ENCODE measurements at places on chromosomes 3 and 15.
A peak's percentile ranks its signal among the peaks of the same experiment; 100 is the strongest.

DNA sequence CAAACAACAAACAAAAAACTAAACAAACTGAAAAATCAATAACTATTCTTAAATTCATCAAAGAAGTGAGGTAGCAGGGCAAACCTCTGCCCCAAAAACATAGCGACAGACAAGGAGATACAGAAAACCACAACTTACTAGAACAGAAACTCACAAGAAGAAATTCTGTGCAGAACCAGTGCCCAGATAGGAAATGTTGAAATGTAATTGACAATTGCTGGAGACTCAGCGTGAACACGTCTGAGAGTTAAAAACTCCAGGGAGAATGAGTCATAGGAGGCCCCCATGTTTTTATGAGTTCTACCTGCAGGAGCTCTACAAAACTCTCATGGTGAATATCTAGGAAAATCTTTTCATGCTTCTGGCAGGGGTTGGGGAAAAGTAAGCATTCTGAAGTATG lies 95.5 kb upstream of the SETMAR start:
- DNase-seq = no peak

GRCh38 chr15:69384626-69385598 lies 29.2 kb upstream of the KIF23 start:
- no peak for DNase-seq

- DNase-seq = peak; percentile 78
These were observed 120.0 kb upstream of the GADL1 start for GRCh38 chr3:31014317-31015040.

DNA sequence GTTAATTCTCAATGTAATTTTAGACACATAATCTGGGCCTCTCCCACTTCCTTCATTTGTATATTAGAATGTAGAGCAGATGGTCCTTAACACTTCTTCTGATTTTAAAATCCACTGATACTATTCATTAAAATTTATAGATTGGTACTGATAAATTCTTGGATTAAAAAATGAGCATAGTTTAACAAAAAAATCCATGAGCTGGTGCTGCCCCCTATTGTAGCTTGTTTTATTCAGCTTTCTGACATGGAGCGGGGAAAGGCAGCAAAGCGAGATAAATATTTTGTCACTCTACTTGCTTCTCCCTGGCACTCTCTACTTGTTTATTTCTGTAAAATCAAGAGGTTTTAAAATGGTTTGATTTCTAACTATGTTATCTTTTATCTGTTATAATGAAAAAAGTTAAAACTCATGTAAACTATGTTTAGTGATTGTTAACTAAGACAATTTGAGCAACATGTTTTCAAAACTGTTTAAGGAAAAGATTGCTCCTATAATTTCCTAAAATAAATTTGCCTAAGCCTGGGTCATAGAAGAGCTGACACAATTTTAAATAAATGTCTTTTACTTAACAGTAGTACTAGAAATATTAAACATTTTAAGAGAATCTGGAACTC lies 26.5 kb upstream of the PLOD2 start:
- peak; percentile 62 for DNase-seq

- peak; percentile 22 for DNase-seq
These were observed at the start of gene LRRN1 for GRCh38 chr3:3799173-3800079. LRRN1 (plus strand) TSS chr3:3799431; CDS start chr3:3844642, 45,211 bp downstream.

GRCh38 chr3:59374091-59374817 lies 324.4 kb upstream of the CFAP20DC start:
- DNase-seq = peak; percentile 26

DNA sequence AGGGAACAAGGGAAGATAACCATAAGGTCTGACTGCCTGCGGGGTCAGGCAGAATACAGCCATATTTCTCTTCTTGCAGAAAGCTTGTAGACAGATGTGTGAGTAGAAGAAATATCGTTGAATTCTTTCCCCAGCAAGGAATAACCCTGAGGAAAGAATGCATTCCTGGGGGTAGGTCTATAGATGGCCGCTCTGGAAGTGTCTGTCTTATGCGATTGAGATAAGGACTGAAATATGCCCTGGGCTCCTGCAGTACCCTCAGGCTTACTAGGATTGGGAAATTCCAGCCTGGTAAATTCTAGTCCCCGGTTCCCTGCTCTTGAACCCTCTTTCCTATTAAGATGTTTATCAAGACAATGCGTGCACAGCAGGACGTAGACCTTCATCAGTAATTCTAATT lies 15.8 kb upstream of the SST start:
- DNase-seq = no peak

GRCh38 chr3:101854608-101855304 lies 5.4 kb downstream of the NFKBIZ start:
- no peak for DNase-seq

GRCh38 chr3:12158387-12159226 lies at the start of gene TIMP4:
TIMP4 (minus strand) TSS chr3:12158912; CDS start chr3:12158840, 72 bp downstream.
- peak; percentile 68 for DNase-seq

DNA sequence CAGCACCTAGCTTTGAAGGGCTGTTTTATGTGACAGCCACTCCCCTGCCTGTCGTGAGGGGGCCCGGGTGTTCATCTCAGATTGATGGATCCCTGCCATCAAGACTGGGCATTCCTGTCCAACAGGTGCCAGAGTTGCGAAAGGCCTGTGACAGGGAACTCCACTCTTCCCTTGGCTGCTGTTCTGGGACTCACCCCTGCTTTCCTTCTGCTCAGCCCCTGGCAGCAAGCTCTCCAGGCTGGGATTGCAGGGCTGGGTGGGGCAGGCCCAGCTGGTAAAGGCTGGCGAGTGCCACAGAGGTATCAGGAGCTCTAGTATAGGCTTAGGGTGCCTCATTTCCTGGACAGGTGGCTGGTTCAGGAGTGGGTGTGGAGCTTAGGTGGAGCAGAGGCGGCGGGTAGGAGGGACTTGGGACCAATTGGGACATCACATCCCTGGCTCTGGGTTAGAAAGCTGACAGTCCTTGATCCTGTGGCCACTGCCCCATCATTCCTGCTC lies at the start of gene PLA2G4B:
Gene PLA2G4B (plus strand): TSS at position 448 of the 498 bp plus-strand sequence. CDS start 67 bp downstream, outside the sequence.
- DNase-seq = no peak

DNA sequence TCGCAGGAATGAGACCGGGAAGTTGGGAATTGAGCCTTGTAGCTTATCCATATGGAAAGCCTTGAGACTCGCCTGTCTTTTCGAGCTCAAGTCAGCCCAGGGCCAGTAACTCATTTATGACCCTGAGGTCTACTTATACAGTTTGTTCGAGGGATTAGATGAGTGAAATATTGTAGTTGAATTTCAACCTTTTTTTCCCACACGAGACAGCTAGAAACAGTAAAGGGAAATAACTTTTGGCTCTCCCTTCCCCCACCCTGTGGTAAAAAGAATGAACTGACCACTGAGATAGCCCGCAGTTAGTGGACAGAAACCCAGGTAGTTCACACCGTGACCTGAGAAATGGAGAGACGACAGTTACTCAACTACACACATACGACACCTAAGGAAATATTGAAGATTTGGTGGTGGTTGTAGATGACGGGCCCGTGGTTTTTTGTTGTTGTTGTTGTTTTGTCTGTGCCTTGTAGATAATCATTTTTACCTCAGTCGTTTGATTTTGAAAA lies 841 bp downstream of the EIF3J start:
- DNase-seq = no peak

GRCh38 chr15:42146551-42147430 lies 9.6 kb downstream of the PLA2G4F start:
- no peak for DNase-seq
